ENCODE measurements at places on chromosomes 4 and X.
A peak's percentile ranks its signal among the peaks of the same experiment; 100 is the strongest.

GRCh38 chr4:39637586-39638353 lies 895 bp downstream of the SMIM14 start:
- DNase-seq: peak; percentile 75

DNA sequence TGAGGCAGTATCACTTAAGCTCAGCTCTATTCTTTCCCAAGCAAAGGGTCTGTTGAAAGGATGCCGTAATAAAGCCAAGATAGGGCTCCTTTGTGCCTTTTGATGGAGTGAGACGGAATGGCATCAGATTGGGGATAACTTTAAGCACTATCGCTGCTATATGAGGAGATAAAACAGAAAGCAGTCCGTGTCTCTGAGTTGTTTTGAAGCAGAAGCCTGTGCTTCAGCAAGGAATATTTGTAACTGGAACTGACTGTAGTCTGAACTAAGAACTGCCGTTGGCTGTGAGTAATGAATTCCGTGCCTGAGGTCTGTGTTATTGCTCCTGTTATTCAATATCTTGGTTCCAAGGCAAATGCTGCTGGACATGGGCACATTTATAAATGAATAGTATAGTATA lies 297.4 kb downstream of the ANKRD50 start:
- DNase-seq: no peak

- no peak for DNase-seq
These were observed 44.0 kb upstream of the EOLA2 start for GRCh38 chrX:149982310-149982709.

DNA sequence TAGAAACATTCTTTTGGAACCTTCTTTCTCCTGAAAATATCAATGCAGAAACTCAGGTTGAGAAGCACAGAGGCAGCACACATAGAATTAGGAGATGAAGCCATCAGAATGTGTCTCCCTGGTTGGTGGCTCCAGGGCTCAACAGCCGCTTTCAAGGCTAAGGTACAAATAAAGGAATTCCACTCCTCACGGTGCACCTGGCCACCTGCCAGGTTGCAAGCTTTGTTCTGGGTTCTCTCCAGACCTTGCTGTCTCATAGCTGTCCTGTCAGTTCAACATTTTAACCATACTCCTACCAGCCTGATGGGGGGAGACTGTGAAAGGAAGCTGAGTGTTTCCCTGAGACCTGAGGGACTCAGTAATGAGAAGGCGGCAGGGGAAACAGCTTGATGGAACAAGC lies 96.3 kb upstream of the HPF1 start:
- DNase-seq: no peak

DNA sequence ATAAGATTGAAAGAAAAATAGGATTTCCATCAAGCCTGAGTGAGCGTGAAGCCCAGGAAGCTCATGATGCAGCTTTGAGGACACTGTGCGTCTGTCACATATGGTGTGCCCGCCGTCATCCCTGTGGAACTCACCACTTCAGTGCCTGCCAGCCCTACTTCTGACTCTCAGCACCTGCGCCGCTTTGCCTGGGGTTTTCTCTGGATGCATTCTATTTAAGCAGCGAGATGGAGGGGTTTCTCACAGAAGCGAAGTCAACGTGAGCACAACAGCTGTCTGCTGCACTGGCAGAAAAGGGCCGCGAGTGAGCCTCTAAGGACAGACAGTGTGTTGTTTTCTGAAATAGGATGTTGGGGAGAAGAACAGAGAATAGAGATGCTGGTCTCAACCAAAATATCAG lies 6.2 kb upstream of the TMEM128 start:
- no peak for DNase-seq

Data from left ventricle myocardium superior (tissue), 1 donor.